NCI-H1436 (cell line): ENCODE measurements at places on chromosomes 6 and 20.

- no peak for DNase-seq
Measured at GRCh38 chr6:64064919-64065318, 429.3 kb downstream of the PHF3 start.

- DNase-seq = no peak
Measured at GRCh38 chr6:24536466-24536865, 41.7 kb downstream of the ALDH5A1 start.

GRCh38 chr6:167930295-167930694, 67.2 kb upstream of the KIF25 start:
- no peak for DNase-seq

- no peak for DNase-seq
Measured at GRCh38 chr6:83702749-83703148, 6.2 kb downstream of the SNAP91 start.

DNA sequence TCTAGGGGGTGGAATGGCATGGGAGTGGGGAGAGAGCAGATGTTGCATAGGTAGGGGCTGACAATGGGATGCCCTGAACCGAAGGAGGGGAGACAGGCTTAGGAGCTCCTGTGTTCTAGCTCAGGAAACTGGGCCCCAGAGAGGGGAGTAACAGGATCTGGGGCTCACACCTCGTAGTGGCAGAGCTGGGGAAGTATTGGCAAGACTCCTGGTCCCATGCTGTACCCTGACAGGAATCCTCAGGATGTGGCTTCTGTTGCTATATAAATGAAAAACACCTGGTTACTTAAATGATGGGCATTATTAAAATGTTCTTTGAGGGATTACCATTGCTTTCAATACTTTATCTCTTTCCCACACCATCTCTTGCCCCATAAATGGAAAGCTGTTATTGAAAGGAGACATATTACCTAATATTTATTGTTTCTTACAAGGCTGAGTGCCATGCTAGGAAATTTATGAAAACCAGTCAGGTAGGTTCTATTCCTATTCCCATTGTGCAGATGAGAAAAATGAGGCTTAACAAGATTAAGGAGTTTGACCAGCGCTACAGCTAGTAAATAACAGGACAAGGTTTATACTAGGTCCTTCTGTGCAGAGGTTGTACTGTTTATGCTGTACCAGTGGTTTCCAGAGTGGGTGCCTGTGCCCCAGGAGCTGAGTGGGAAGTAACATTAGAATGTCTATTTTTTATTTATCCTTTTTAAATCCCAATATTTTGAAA, 35.3 kb upstream of the TCP11 start:
- DNase-seq = no peak

GRCh38 chr6:155384321-155384952, 70.2 kb upstream of the TFB1M start:
- DNase-seq = peak; percentile 26

DNA sequence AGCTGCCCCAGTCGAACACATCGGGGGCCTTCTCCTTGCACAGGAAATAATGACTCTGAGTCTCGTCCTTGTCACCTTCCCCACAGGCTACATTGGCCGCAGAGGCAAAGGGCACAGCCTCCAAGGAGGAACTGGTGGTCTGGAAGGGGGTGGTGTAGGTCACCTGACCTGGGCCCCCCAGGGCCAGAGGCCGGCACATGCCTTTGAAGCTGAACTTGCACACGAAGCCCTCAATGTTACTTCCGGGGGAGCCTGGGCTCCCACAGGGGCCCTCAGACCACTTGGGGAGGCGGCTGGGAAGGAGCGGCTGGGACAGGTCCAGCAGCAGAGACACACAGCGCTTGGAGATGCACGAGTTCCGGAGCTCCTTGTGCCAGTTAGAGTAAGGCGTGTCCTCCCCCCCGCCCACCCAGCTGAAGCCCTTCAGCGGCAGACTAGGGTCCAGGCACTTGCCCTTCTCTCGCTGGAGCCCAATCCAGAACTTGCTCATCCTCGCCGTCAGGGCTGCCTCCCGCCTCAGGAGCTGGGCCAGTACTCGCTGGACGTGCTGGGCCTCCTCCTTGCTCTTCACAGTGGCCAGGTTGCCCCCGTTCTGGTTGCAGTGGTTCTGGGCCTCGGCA, 578 bp downstream of the CD93 start:
- DNase-seq = no peak

- DNase-seq = no peak
Measured at GRCh38 chr20:17530153-17530552, 1.0 kb downstream of the BFSP1 start.

DNA sequence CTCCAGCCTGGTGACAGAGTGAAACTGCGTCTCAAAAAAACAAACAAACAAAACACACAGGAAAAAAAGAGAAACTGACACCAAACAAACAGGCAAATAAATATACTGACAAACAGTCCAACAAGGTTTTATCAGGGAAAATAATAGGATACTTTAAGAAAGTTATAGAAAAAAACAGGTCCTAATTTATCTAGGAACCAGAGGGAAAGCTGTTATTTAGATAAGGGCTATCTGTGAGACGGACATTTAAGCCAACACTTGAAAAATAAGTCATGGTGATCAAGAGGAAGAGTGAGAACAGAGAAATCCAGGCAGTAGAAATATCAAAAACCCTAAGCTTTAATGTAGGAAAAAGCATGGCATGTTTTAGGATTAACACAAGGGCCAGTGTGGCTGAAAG, 68.9 kb downstream of the FAM217A start:
- DNase-seq = no peak

GRCh38 chr6:53546281-53546680, 1.4 kb upstream of the GCLC start:
- DNase-seq = no peak

DNA sequence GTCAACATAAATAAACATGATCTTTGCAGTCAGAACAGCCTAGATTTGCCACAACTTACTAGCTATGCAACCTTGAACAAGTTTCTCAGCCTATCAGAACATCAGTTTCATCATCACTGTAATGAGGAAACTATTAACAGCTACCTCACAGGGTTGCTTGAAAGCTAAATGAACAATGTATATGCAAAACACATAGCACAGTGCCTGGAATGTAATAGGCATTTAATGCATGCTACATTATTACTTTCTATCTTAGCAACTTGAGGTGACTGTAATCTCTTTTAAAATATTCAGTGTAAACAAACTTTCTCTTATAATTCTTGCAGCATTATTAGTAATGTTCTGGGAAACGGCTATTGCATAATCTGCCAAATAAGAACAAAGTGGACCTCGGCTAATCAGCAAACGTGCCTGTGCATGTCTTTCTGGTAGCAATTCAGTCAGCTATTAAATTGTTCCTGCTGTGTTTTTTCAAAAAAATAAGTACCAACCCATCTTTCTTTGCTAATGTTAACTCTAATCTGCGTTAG, 61.5 kb downstream of the SYNE1 start:
- peak; percentile 20 for DNase-seq

DNA sequence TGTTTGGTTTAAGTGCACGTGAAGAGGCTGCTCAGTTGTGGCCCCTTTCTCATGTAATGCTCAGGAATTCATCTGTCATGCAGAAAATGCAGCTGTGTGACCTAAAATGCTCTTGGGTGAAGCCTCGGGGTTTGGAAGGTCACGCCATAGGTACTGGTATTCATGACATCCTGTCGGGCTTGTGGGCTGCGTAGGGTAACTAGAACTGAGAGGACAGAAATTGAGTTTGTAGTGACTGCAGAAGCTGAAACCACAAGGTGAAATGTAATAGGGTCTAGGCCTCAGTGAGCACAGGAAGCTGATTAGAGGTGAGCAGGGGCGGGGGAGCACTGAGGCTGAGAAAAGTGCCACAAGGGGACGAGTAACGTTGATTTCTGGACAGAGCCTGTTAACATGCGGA, 128.8 kb downstream of the SOBP start:
- DNase-seq = no peak
